Activated CD8-positive, alpha-beta memory T cell treated with anti-CD3 and anti-CD28 coated beads, Interleukin-2, amount 10 ng/mL, durations not matched to agents 7 days and 5 days (primary cell): ENCODE measurements at places on chromosomes 13 and 19. TPM values are rescaled to one million over a fixed set of nuclear protein-coding genes. Genes with fewer than 3 reads are reported as not detected.

- no peak overlapping the region for H3K27ac ChIP-seq
- peaks cover 17% of the 10 kb centered on the region for H3K27me3 ChIP-seq
- peaks cover 7% of the 10 kb centered on the region for H3K4me1 ChIP-seq
- H3K4me3 ChIP-seq = no peak overlapping the region
- no peaks in the 10 kb centered on the region for H3K36me3 ChIP-seq
Measured at GRCh38 chr13:26707122-26708006, 53.2 kb downstream of the GPR12 start.

Gene PLIN5
- total RNA-seq = not detected

Gene KASH5
- not detected for total RNA-seq

- H3K27ac ChIP-seq = no peak overlapping the region
- H3K4me3 ChIP-seq = no peak overlapping the region
- DNase-seq = no peak
- H3K4me1 ChIP-seq = peaks cover 2% of the 10 kb centered on the region
- H3K36me3 ChIP-seq = no peaks in the 10 kb centered on the region
Measured at GRCh38 chr19:1220477-1220930, 14.9 kb downstream of the STK11 start.

- H3K36me3 ChIP-seq = peaks cover 1% of the 10 kb centered on the region
- DNase-seq = peak; percentile 73
- peaks cover 17% of the 10 kb centered on the region for H3K4me1 ChIP-seq
- peak within 1 kb of the TSS; percentile 84 for H3K27ac ChIP-seq
Measured at GRCh38 chr19:18340190-18340989, at the start of gene PGPEP1. Gene PGPEP1, plus strand, starts transcription at chr19:18340598. Its CDS starts 84 bp downstream, at chr19:18340682.

DNA sequence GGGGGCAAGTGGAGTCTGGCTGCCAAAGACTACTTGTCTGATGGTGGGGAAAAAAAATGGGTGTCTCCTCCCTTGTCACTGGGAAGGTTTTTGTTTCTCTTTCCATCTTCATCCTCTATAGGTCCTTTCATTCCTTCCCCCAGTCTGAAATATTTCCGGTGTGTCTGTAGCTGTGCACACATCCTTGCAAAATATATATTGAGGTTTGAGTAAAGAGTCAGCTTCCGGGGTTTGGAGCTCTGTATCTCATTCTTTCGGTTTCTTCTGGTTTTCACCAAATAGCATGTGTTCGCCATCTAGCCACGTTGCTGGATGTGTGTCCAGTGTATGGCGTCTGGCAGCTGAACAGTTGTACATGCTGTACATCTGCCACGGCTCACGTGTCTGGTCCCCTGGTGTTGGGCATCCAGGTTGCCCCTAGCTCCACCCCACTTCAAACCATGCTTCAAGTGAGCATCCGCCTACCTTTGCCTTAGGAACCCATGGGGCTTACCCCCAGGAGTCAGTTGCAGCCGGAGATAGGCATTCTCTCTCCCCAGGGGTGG lies 142.2 kb downstream of the SIPA1L3 start:
- DNase-seq = peak; percentile 74
- H3K4me1 ChIP-seq = peaks cover 28% of the 10 kb centered on the region
- H3K27ac ChIP-seq = peak overlapping the region; percentile 95
- peak overlapping the region; percentile 72 for H3K4me3 ChIP-seq

Gene SERP2
- total RNA-seq = not detected

DNA sequence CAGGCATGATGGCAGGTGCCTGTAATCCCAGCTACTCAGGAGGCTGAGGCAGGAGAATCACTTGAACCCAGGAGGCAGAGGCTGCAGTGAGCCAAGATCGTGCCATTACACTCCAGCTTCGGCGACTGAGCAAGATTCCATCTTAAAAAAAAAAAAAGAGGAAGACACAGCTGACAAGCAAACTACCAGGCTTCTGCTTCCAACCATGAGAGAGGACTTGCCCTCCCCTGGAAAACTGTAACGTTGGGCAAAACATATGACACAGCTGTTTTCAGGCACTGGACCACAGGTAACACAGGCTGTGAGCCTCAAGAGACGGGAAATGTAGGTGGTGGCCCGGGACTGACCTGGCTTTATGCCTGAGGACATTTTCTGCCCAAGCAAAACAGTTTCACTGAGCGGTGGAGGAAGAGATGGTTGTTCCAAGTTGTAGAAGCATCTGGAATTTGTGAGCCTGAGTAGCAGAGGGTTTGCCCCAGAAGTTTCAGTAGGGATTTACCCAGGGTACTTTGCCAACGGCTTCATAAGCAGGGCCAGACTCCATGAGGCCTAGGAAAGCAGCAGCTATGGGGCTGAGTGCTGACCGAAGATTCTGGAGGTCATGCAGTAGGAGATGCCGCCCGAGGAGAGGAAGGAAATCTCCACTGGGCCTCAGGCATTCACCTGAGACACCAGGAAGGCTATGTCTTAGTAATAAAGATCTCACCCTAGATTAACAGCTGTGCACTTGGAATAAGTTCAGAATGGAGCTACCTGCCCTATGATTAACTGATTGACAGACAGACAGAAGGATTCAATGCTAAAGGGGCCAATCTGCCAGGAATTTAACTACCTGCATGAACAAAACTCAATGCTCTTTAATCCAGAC lies 88.0 kb downstream of the ABCC4 start:
- H3K4me3 ChIP-seq = no peak overlapping the region
- no peaks in the 10 kb centered on the region for H3K27me3 ChIP-seq
- H3K36me3 ChIP-seq = peaks cover 4% of the 10 kb centered on the region
- H3K27ac ChIP-seq = no peak overlapping the region
- DNase-seq = no peak

Gene ERICH4
- not detected for total RNA-seq

Gene TSSK6
- total RNA-seq = 4.2 TPM

GRCh38 chr13:51760592-51760991 lies 43.4 kb downstream of the DHRS12 start:
- H3K36me3 ChIP-seq = peaks cover 11% of the 10 kb centered on the region
- H3K27me3 ChIP-seq = no peaks in the 10 kb centered on the region
- no peak overlapping the region for H3K4me3 ChIP-seq
- H3K4me1 ChIP-seq = peaks cover 16% of the 10 kb centered on the region
- no peak overlapping the region for H3K27ac ChIP-seq

Gene EFNA2
- total RNA-seq = not detected

Gene KLHL1
- not detected for total RNA-seq

GRCh38 chr19:41541990-41542584 lies 33.9 kb upstream of the CEACAM21 start:
- H3K36me3 ChIP-seq = no peaks in the 10 kb centered on the region
- no peak overlapping the region for H3K4me3 ChIP-seq
- DNase-seq = peak; percentile 89
- H3K27ac ChIP-seq = peak overlapping the region; percentile 63
- H3K4me1 ChIP-seq = peaks cover 56% of the 10 kb centered on the region

- H3K4me1 ChIP-seq = no peaks in the 10 kb centered on the region
- H3K27ac ChIP-seq = no peak overlapping the region
- H3K27me3 ChIP-seq = no peaks in the 10 kb centered on the region
- no peak for DNase-seq
- H3K4me3 ChIP-seq = no peak overlapping the region
Measured at GRCh38 chr19:5356918-5357317, 16.3 kb upstream of the PTPRS start.

DNA sequence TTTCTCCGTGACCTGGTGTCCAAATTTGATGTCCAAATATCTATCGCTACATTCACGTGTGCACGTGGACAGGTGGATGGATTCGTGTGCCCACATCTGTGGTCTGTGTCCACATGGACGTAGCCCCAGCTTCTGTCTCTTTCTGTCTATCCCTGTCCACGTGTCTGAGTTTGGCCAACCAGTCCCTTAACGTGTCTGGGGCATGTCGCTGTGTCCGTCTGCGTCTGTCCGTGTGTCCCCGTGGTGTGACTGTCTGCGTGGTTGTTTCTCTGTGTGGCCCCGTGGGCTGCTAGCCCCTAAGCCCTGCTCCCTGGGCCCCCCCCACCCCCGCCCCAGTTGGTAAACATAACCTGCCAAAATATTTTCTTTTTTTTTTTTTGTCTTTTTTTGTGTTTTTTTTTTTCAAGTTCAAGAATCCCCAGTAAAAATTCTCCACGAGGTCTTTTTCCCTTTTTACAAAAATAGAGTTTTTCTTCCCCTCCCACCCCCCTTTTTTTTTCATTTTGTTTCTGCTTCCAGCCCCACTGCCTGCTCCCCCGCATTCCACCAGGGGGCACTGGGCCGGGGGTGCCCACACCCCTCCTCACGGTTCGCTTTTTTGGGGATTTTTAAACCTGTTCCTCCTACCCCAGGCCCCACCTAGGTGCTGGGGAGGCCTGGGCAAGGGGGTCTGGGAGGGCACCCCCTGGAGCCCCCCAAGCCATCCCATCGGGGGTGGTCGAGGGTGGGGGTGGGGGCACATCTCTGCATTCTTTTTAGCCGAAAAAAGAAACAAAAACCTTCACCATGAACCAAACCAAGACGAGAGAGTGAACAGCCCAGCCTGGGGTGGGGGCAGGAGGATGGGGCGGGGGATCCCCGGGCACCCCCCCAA lies 18.3 kb downstream of the PRKCSH start:
- H3K27ac ChIP-seq = no peak overlapping the region
- no peaks in the 10 kb centered on the region for H3K4me1 ChIP-seq
- no peak overlapping the region for H3K4me3 ChIP-seq
- no peak for DNase-seq
- H3K27me3 ChIP-seq = no peaks in the 10 kb centered on the region
